ENCODE measurements at places on chromosomes 3 and 15.

GRCh38 chr15:45234562-45235235, 17.3 kb upstream of the SLC28A2 start:
- DNase-seq = no peak

DNA sequence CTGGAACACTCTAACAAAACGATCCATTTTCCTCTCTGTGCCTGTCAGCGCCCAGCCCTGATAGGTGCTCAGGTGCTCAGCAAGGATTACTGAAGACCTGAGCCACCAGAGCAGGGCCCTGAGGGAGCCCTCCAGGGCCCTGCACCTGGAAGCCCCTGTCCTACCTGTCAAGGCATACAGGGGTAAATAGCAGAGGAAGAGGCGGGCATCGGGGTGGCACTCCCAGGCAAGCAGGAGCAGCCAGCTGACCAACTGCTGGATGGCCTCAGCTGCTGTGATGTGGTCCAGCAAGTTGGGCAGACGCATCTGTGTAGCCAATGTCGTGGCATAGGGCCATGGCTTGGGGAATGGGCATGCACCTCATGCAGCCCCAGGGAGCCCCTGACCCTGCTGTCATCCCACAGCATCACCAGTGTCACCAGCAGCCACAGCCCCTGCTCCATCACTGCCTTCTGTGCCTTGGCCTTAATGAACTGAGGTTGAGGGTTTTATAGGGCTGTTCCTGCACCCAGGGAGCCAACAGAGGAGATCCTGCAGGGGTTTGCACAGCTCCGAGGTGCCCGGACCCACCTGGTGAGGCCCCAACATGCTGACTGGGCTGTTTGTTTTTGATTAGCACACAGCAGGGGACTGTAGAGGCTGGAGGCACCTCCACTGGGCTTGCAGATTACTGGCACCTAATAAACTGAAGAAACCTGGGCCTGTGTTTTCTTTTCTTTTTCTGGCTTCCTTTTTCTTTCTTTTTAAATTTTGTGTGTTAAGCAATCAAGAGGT, 7.9 kb upstream of the WDR6 start:
- no peak for DNase-seq

GRCh38 chr15:69092159-69092558, 68.3 kb upstream of the GLCE start:
- DNase-seq = no peak

- DNase-seq = no peak
These were observed 557.2 kb downstream of the EPHB1 start for GRCh38 chr3:135352213-135352612.

- DNase-seq = no peak
These were observed 74.5 kb downstream of the NSUN3 start for GRCh38 chr3:94137377-94137776.

- DNase-seq = no peak
These were observed 796.4 kb upstream of the ARPP21 start for GRCh38 chr3:34842706-34843480.

GRCh38 chr15:63553388-63553791, 43.8 kb upstream of the FBXL22 start:
- DNase-seq = no peak

DNA sequence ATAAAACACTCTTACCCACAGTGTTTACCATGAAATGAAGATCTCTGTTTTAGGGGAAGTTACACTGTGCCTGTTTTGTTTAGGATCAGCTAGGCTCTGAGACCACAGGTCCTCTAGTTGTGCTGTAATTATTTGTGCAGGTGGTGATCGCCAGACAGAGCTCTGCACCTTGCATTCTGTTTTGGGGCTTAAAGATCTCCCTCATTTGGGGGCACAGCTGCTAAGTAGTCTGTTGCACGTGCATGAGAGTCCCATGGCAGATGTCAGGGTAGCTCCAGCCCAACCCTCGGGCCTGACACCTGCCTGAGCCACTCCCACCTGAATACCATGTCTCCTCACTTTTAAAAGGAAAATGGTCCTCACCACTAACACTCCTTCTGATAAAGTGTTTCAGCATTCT, 12.4 kb downstream of the C3orf20 start:
- DNase-seq = no peak

- no peak for DNase-seq
These were observed 4.8 kb upstream of the CDAN1 start for GRCh38 chr15:42741710-42742109.

- DNase-seq = no peak
These were observed 22.2 kb downstream of the IQSEC1 start for GRCh38 chr3:13051066-13051465.

- no peak for DNase-seq
These were observed 159.8 kb downstream of the AKAP13 start for GRCh38 chr15:85540085-85540797.

- DNase-seq = no peak
These were observed 17.4 kb downstream of the ABTB1 start for GRCh38 chr3:127690106-127690505.

- DNase-seq = no peak
These were observed 9.3 kb downstream of the HOMER2 start for GRCh38 chr15:82943176-82943575.

- no peak for DNase-seq
These were observed 36.0 kb downstream of the USP13 start for GRCh38 chr3:179688850-179689249.

DNA sequence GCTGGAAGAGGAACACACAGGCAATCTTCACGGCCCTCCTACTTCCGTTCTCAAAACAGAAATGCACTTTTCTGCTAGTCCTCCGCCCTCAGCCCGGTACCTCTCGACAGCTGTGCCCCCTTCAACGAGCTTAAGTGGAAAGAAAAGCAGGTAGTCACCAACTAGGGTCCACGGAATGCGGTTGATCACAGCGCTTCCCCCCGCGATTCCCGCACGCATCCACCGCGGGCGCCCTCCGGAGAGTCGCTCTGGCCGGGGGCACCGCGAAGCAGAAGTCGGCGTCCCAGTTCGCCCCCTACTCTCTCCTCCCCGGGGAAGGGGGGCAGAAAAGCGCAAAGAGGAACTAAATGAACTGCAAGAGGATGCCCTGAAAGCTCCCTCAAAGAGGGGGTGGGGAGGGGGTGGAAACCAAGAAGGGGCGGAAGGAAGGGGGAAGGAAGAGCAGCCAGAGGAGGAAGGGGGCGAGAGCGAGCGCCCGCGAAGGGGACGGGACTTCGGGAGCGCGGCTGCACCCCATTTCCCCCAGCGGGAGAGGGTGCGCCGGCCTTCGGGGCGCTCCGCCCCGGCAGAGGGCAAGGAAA, 738 bp downstream of the ACAP2 start:
- DNase-seq = peak; percentile 86

- DNase-seq = no peak
These were observed 268.8 kb downstream of the MEX3B start for GRCh38 chr15:81776976-81777375.

DNA sequence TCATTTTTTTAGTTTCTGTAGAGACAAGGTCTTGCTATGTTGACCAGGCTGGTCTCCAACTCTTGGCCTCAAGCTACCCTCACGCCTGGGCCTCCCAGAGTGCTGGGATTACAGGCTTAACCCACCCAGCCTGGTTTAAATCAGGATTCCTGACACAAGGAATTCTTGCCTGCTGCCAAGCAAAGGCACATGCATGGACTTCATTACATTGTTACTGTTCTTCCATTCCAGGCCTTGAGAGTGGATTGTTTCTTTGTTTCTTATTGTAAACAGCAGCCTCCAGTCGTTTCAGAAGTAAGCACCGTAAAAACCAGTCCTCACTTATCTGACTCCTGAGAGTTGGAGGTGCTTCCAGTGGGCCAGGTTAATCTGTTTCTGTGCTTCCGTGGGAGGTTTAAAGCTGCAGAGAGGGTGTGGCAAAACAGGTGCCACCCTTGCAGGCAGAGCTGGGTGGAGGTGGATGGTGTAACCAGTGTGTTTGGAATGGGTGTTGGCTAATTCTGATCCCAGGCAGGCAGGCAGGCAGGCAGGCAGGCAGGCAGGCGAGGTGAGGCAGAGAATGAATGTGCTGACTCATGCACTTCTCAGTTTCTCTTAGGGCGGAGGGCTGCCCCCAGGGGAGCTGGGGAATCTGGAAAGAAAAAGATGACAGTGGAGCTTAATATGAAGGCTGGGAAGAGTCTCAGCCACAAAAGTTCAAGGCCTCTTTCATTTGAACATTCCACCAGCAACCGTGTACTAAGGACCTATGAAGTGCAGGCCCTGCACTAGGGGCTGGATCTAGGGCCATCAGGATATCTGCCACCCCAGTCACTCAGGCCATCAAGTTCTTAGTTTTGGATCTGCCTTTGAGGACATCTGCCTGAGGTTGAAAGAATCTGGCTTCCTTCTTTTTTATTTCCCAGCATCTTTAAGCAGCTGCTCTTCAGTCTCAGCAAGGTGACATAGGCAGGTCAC, 37.0 kb upstream of the CDCP1 start:
- DNase-seq = no peak

DNA sequence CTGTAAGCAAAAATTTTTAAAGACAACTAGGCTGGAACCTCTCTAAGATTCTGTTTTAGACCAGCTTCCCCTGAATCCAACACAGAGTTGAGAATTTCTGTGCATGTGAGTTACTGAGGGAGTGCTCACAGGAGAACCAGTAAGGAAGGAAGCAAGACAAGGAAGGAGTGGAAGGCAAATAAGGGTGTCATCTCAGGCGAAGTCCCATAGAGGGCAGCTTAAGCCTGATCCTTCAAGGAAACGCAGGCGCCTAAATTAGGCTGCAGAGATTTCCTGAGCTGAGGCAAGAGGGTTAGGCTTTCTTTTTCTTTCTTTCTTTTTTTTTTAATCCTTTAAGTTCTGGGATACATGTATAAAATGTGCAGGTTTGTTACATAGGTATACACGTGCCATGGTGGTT, 36.2 kb upstream of the COL6A6 start:
- DNase-seq = peak; percentile 66

DNA sequence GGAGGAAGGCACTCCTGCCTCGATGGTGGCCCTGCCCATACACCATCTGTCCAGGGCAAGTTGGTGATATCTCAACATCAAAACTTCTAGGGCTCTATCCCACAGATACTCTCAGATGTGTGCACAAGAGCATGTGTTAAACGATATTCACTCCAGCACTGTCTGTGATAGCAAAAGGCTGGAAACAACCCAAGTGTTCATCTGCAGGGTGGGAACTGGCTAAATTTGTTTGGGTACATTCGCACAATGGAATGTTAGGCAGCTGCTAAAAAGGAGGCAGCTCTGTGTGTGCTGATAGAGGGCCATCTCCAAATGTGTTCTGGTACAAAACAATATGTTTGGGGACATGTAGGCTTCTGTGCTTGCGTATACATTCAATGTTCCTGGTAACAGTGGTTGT, 19.8 kb downstream of the IGDCC4 start:
- DNase-seq = no peak

DNA sequence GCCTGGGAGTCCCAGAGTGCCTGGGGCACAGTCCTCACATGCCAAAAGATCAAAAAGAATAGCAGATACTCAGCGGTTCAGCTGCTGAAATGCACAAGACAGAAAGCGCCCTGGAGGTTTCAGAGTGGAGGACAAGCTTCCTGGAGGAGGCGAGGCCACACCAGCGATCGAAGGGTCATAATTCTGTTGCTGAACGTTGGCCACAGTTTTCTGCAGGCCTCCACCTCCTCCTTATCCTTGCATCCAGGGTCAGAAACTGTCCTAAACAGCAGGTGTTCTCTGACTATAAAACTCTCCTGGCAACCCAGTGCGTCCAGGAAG, 220.3 kb upstream of the LINGO1 start:
- DNase-seq = no peak

GRCh38 chr15:35690698-35691116, 144.7 kb upstream of the DPH6 start:
- no peak for DNase-seq

- peak; percentile 74 for DNase-seq
These were observed at the start of gene FANCD2 for GRCh38 chr3:10026084-10026890. FANCD2 (plus strand) TSS chr3:10026437; CDS start chr3:10028658, 2,221 bp downstream.

- no peak for DNase-seq
These were observed 680.5 kb downstream of the MECOM start for GRCh38 chr3:168983046-168983445.

GRCh38 chr3:71955240-71956068, 170.5 kb upstream of the PROK2 start:
- DNase-seq = peak; percentile 88

DNA sequence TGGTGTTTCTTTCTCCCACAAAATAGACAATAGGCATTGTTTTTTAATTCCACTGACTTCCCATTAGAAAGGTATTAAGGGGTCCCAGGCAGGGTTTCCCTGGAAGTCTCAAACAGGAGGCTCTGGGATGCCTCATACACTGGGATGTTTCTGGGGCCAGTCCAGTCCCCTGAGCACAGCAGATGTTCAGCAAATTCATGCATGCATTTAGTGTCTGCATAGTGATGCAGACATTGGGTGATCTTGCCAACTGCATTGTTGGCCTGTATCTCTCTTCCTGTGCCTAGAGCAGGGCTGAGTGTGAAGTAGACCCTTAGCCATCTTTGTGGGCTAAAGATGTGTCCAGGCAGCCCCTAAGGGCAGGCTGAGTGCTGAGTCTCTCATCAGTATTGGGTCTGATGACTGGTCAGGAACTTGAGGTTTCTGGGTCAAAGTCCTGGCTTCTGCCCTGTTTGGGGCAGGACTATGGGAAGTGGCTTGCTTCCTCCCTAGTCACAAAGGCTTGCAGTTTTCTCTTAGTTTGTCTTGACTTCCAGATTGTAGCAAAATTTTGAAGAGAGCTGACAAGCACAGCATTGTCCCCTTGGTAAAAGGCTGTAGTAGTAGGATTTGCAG, 56.5 kb downstream of the BSN start:
- DNase-seq = no peak

DNA sequence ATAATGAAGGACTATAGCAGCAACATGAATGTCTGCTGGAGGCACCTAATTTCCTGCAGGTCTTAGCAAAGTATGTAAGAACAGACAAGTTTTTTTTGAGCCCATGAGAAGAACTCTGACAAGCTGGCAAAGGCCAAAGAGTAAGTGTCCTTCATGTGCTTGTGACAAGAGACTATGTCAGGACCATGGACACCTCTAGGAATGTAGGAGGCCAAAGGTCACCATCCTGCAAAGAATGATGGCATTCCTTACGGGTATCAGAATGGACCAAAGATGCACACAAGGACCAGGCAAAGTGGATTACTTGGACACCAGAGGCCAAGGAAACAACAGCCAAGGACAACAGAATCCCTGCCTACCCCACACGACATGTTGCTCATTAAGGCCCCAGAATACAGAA, 858.5 kb upstream of the CFAP20DC start:
- no peak for DNase-seq

GRCh38 chr3:130276203-130276803, 69.2 kb upstream of the COL6A5 start:
- no peak for DNase-seq

DNA sequence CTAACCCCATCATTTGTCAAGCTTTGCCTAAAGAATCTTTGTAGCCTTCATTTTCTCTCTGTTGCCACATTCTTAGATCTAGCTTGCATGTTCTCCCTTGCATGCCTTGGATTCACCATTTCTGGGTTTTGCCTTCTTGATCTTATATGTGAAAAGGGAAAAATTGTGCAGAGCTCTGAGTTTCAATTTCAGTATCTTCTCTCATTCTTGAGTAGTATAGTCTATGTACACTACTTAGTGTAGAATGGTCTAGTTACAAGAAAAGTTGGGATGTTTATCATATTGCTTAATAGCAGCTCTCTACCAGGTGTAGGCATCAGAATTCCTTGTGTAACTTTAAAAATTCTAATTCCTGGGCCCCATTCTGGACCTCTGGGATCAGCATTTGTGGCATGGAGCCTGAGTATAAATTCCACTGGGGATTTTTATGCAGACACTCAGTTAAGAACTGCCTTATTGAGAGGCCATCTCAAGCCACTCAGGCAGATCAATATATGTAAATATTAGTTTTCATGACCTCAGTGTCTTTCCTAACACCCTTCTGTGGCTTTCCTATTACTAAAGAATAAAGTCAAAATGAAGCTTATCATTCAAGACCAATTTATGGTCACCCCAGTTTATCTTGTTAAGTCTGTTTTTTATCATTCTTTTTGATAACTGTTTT, 23.4 kb downstream of the GTF2E1 start:
- DNase-seq = no peak

GRCh38 chr3:146813496-146813895, 208.3 kb upstream of the PLSCR5 start:
- no peak for DNase-seq
